ENCODE measurements at places on chromosomes 5 and 9. TPM values are rescaled to one million over a fixed set of nuclear protein-coding genes. Genes with fewer than 3 reads are reported as not detected.

Gene PRRX2
- 4.9 TPM for total RNA-seq

Gene ITGA1
- 228 TPM for total RNA-seq

Gene PCDHGA2
- 0.23 TPM for total RNA-seq

Gene KCTD16
- 1.5 TPM for total RNA-seq

Gene TBC1D9B
- 118 TPM for total RNA-seq

DNA sequence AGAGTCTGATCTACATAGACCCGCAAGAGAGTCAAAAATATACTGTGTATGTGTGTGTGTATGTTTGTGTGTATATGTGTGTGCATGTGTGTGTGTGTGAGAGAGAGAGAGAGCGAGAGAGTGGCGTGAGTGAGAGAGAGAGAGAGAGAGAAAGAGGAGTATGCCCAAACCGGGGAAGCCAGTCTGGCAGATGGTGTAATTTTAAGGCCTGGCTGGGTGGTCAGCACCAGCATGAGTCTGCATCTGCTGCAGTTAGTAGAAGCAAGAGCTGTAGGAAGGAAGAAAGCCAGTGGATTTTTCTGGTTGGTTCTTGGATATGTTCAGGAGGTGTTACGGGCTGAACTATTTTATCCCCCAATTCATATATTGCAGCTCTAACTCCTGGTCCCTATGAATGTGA, 75.2 kb downstream of the ACTBL2 start:
- H3K36me3 ChIP-seq: peaks cover 2% of the 10 kb centered on the region
- H3K4me3 ChIP-seq: no peak overlapping the region
- H3K27ac ChIP-seq: no peak overlapping the region
- H3K4me1 ChIP-seq: peaks cover 15% of the 10 kb centered on the region
- no peak for DNase-seq

- no peaks in the 10 kb centered on the region for H3K36me3 ChIP-seq
- H3K4me1 ChIP-seq: no peaks in the 10 kb centered on the region
- peaks cover 43% of the 10 kb centered on the region for H3K27me3 ChIP-seq
- no peak overlapping the region for H3K27ac ChIP-seq
- DNase-seq: no peak
These were observed 100.4 kb downstream of the TRIM36 start for GRCh38 chr5:115069087-115069968.

DNA sequence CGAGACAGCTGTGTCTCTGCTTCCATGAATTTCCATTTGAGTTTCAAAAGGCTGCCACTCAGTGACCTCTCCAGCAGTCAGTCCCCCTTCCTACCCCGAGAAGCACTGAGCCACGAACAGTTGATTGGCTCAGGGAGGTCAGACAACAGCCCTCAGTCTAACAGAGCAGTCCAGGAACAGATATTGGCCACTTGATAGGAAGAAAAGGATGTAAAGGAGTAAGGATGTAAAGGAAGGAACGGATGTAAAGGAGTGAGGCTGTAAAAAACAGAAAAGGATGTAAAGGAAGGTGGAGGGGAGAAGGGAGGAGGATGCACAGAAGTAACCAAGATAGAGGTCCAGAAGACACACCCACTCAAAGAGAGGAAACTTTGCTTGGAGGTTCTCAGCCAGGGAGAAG, 3.2 kb upstream of the NR4A3 start:
- H3K27ac ChIP-seq: peak overlapping the region; percentile 99
- H3K36me3 ChIP-seq: no peaks in the 10 kb centered on the region
- no peaks in the 10 kb centered on the region for H3K27me3 ChIP-seq

DNA sequence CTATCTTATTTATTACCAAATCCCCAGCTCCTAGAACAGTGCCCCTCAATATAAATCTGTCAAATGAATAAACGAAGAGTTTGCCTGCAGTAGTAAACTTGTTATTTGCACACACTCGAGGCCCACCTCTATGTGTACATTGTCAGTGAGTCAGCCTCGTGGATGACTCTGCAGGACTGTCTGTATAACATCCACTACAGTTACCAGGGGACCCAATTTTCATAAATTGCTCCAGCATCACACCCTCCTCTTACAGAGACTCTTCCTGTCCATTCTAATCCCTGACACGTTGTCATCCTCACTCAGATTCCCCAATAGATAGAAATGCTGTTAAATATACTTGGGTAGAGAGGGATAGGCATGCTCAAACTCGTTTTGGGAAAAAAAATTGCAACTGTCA, 478.5 kb downstream of the RAB3C start:
- H3K36me3 ChIP-seq: peaks cover 2% of the 10 kb centered on the region
- no peak for DNase-seq
- H3K27me3 ChIP-seq: no peaks in the 10 kb centered on the region
- no peak overlapping the region for H3K27ac ChIP-seq
- H3K4me1 ChIP-seq: peaks cover 3% of the 10 kb centered on the region
- no peak overlapping the region for H3K4me3 ChIP-seq

DNA sequence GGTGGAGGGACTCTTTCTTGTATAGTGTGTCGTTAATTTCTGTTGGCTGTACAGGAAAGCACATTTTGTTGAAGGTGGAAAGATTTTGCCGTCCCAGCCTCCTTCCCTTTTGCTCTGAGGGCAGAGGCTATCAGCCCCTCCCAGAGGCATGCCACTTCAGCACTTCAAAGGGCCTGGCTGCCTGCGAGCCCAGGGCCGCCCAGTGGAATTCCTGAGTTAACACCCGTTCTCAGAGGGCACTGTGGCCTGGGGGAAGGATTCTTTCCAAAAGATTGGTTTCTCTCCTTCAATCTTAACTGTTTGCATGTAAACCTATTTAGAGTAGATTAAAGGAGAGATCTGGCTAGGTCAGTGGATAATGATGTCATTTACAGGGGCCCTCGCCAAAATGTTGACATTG, 238.6 kb downstream of the FANCC start:
- DNase-seq: no peak
- H3K27ac ChIP-seq: peak overlapping the region; percentile 91
- no peak overlapping the region for H3K4me3 ChIP-seq
- peaks cover 44% of the 10 kb centered on the region for H3K4me1 ChIP-seq
- H3K27me3 ChIP-seq: no peaks in the 10 kb centered on the region
- H3K36me3 ChIP-seq: peaks cover 44% of the 10 kb centered on the region

GRCh38 chr5:160356550-160357347, 13.7 kb downstream of the C1QTNF2 start:
- peaks cover 3% of the 10 kb centered on the region for H3K4me1 ChIP-seq
- no peak overlapping the region for H3K27ac ChIP-seq
- no peak for DNase-seq

Gene QRFP
- total RNA-seq: not detected

DNA sequence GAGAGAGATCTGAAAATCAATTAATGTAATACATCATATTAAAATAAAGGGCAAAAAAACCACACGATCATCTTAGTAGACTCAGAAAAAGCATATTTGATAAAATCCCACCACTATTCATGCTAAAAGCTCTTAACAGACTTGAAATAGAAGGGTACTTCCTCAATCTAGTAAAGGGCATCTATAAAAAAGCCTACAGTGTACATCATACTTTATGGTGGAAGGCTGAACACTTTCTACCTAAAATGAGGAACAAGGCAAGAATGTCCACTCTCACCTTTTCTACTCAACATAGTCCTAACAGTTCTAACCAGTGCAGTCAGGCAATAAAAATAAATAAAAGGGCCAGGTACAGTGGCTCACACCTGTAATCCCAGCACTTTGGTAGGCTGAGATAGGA, 38.9 kb downstream of the POLK start:
- H3K4me1 ChIP-seq: peaks cover 10% of the 10 kb centered on the region
- H3K27me3 ChIP-seq: no peaks in the 10 kb centered on the region
- H3K4me3 ChIP-seq: no peak overlapping the region
- peaks cover 21% of the 10 kb centered on the region for H3K36me3 ChIP-seq
- no peak overlapping the region for H3K27ac ChIP-seq
- DNase-seq: no peak

Gene ACTBL2
- 0.10 TPM for total RNA-seq

Gene LRRC19
- not detected for total RNA-seq

GRCh38 chr5:89435347-89435746, 552.4 kb upstream of the MEF2C start:
- no peak overlapping the region for H3K27ac ChIP-seq
- peaks cover 19% of the 10 kb centered on the region for H3K4me1 ChIP-seq
- H3K36me3 ChIP-seq: no peaks in the 10 kb centered on the region
- no peak overlapping the region for H3K4me3 ChIP-seq
- no peak for DNase-seq

Gene CDH6
- 55.5 TPM for total RNA-seq

DNA sequence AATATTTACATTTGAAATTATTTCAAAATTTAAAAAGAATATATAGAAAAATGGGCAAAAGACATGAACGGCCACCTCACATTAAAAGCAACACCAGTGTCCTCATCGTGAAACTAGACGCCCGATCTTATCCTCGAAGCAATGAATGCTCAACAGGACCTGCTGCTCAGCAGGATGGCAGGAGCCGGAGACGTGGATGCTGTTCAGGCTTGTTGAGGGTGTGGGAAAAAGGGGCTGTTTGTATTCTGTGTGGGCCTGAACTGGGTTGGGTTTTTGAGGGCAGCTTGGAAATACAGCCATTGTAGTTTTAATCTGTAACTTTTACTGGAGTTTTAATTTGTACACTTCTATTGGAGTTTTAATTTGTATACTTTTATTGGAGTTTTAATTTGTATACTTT, 20.3 kb downstream of the EXOC3 start:
- no peak overlapping the region for H3K4me3 ChIP-seq
- DNase-seq: peak; percentile 18
- peaks cover 24% of the 10 kb centered on the region for H3K36me3 ChIP-seq
- no peaks in the 10 kb centered on the region for H3K27me3 ChIP-seq
- H3K4me1 ChIP-seq: peaks cover 9% of the 10 kb centered on the region
- no peak overlapping the region for H3K27ac ChIP-seq
